ENCODE measurements at places on chromosomes 13 and 19. TPM values are rescaled to one million over a fixed set of nuclear protein-coding genes. Genes with fewer than 3 reads are reported as not detected.

- DNase-seq: no peak
Measured at GRCh38 chr19:19372656-19373416, 32.6 kb upstream of the GATAD2A start.

DNA sequence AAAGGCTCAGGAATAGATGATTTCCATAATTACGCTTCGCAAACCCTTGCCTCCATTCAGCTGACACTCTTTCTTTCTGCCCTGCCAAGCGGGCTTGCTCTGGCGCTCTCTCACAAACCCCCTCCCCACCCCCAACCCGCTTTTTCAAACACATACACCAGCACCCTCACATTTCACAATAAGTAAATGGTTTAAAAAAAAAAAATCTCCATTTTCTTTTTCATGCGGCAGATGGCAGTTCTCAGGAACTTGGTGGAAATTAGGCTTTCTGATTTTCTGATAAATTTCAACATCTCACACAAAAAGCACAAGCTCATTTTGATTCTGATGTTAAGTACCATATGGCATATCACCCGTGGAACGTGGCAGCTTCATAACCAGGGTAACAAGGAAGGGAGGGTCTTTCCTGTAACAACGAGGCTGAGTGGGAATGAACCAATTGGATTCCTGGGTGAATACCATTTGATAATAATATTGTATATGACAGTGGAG, 43.8 kb downstream of the C13orf42 start:
- DNase-seq: no peak

- DNase-seq: peak; percentile 89
Measured at GRCh38 chr19:19203012-19203856, at the start of gene NR2C2AP. TSS of gene NR2C2AP (minus strand) at chr19:19203414. CDS start at chr19:19203060, 354 bp downstream.

DNA sequence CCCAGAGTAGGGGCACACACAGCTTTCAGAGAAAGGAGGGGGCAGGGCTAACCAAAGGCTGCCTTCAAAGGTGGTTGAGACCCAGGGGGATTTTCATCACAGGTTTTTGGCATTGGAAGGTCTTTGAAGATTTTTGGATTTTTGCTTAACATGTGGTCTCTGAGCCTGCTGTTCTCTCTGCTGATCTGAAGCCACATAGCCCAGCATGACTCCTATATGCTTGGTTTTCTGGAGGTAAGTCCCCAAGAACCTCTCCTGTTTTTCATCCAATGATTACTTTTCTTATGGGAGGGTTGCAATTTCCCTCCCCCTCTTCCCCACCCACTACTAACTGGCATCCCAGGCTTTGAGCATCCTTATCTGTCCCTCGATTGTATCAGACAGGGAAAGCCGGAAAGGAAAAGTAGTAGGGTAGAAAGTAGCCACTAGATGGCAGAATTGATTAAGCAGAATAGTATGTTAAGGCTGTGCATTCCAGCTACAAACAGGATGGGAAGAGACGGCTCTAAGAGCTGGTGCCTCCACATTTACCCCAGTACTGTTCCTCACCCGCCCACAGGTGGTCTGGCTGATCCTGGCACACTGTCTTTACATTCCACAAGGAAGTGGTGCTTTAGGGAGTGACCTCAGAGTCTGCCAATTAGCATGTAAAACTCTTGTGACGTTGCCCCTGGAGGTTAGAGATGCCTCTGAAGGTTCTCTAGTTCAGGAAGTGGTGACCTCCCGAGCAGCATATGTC, 218.9 kb upstream of the EDNRB start:
- peak; percentile 41 for DNase-seq

DNA sequence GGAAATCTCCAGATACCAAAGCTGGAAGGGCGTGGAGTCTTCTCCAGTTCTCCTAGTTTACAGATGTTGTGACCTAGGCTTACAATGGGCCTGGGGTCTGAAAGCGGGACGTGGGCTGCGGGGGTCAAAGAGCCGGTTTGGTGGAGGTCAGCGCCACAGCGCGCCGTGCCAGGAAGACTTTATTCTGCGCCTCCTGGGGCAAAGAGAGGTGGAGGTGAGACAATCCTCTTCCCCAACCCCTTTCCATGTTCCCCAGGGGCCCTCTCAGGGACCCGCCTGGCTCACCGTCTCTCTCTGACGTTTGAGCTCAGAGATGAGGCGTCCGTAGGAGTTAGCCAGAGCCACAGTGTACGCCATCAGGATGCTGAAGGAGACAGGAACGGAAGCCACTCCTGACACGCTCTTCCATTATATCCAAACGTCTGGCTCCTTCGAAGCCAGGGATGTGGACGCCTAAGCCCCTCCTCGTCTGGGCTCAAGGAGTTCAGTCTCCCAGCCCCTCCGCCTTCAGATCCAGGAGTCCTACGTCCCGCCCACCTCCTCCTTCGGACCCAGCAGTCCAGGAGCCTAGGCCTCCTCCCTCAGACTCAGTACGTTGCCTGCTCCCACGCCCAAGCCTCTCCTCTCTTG, 776 bp upstream of the LENG1 start:
- DNase-seq: no peak

GRCh38 chr13:79904581-79904980, 423.6 kb downstream of the NDFIP2 start:
- DNase-seq: no peak

- no peak for DNase-seq
Measured at GRCh38 chr19:52778811-52779210, 7.8 kb downstream of the ZNF600 start.

GRCh38 chr13:81383444-81383843, 1042.5 kb upstream of the SPRY2 start:
- no peak for DNase-seq

GRCh38 chr13:30128591-30128990, 178.8 kb downstream of the KATNAL1 start:
- DNase-seq: no peak

- no peak for DNase-seq
Measured at GRCh38 chr13:50635504-50635903, 208.0 kb downstream of the DLEU7 start.

GRCh38 chr19:14015524-14016035, 9.5 kb upstream of the RFX1 start:
- no peak for DNase-seq

- DNase-seq: no peak
Measured at GRCh38 chr19:11873762-11874161, 13.8 kb upstream of the ZNF69 start.

DNA sequence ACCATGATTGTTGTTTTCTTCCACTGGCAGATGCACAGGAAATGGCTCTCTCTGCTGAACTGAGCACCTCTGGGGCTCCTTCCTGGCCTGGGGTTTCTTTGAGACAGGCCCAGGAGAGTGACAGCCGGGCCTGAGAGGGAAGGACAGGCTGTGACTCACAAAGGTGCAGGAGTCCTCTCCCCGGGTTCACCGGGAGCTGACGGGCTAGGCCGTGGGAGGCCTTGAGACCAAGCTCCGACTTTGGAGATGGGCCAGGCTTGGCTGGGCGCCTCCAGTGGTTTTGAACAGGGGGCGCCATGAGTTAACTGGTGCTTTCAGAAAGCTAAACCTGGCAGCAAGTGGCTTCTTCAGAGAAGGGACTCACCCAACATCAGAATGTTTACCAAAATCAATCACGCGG, 143.4 kb downstream of the URI1 start:
- no peak for DNase-seq

DNA sequence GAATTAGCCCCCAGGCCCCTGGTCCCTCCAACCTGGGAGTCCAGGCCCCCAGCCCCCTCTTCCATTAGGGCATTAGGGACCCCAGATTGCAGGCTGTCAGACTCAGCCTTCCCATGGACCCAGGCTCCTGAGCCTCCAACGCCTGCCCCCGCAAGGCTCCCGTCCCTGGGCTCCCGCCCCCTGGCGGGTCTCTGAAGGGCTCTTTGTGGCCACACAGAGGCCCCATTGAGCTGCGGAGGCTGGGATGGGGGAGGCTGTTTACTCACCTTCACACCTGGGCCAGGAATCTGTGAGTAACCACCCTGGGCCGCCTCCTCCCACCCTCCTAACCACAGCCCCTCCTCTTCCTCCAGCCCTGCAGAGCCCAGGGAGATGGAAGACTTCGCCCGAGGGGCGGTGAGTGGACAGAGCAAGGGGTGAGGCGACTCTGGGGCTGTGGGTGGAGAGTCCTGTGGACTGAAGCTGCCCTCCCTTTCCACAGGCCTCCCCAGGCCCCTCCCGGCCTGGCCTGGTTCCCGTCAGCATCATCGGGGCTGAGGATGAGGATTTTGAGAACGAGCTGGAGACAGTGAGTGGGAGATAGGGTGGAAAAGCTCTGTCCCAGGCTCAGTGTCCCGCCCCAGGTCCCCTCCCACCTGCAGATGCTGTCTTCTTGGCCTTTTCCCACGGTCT, 4.9 kb downstream of the ARHGEF1 start:
- DNase-seq: peak; percentile 79

GRCh38 chr13:105463011-105463501, 1072.4 kb downstream of the EFNB2 start:
- no peak for DNase-seq

DNA sequence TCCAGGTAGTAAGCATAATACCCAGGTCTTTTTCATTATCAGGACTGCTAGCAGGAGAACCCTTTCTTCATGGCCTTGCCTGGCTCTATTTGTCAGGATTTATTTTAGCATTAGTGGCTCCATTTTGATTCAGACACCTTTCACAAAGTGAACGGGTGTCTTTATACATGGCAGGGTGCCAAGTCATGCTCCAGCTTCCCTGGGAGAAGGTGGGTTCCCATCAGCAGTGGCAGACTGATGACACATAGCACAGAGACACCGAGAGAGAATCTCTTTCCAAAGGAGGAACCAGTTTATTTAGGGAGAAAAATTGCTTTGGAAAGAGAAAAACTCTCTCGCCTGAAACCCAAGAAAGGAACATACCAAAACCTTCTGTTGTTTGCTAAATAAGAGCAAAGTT, 135.3 kb upstream of the TMTC4 start:
- DNase-seq: no peak

DNA sequence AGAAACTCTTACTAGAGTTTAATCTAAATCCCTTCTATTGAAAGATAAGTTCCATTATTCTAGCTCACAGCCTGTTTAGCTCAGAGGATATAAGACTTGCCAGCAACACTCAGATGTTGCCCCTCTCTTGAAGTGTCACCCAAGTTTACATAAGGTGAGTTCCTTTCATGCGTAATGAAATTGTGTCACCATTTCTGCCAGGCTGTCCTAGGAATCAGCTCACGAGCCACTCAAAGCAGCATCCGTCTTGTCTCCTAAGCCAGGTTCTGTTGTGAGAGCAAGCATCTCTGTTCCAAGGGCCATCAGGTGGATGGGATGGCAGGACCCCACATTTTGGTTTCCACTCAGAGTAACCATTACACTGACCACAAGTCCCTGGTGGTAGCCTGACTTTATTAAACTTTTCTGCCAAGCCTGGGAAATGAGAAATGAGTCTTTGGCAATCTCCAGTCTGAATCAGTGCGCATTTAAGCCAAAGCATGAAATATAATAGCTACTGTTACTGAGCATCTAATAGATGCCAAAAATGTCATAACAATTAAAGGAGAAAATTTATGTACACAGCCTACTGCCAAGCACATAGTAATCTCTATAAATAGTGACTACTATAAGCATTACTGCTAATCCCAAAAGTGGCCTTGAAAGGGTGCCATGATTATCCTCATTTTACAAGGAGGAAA, 179.6 kb upstream of the MIR17HG start:
- no peak for DNase-seq

DNA sequence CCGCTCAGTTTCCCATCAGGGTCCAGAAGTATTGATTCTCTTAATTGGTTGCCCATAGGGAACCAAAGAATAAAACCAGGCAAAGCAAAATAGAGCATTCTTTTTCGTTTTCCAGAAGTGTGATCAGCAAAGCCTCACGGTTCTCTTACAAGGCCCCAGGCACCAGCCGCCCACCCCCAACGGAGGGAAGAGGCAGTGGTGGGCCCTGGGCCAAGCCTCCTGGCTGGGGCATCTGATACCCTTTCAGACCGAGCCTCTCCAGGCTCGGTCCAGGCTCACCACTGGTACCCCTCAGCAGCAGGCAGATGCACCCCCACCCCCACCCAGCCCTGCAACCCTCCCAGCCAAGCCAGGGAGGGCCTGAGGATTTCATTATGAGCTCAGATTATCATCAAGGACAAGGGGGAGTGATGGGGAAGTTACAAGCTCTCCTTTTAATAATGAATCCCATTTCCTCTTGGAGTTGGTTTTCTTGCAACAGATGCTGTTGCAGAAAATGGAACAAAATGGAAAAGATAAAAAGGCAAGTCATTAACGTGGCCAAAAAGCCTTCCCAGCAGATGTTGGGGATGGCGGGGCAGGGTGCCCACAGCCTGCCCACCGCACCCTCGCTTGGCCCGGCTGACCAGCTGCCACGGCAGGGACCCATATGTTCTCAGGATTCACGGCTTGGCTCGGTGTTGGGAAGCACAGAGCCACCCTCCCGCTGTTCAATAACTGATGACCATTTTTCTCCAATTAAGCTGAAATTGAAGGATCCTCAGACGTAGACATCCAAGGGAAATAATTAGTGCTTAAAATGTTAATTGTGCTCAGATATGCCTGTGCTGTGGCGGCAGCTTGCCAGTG, 45.9 kb upstream of the KCTD15 start:
- no peak for DNase-seq

DNA sequence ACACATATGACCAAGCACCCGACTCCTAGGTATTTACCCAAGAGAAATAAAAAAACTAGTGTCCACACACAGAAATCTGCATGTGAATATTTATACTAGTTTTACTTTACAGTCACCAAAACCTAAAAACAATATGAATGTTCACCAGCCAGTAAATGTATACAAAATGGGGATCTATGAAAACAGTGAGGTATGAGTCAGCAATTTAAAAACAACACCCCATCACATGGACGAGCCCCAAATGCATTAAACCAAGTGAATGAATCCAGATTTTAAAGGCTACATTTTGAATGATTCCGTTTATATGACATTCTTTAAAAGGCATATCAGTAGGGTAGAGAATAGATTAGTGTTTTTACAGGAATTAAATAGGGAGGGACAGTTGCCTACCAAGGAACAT, 22.1 kb downstream of the SIGLEC7 start:
- no peak for DNase-seq

- DNase-seq: peak; percentile 72
Measured at GRCh38 chr19:16366433-16367260, 42.0 kb downstream of the KLF2 start.

RUBCNL gene
- 5.5 TPM for total RNA-seq

TBC1D17 gene
- total RNA-seq: 96.4 TPM

RYR1 gene
- total RNA-seq: 2.6 TPM

TEX101 gene
- 1.1 TPM for total RNA-seq

THSD1 gene
- total RNA-seq: 0.54 TPM

F10 gene
- not detected for total RNA-seq

ODAD3 gene
- total RNA-seq: not detected

ZNF709 gene
- 7.9 TPM for total RNA-seq

KIR3DL2 gene
- not detected for total RNA-seq

TRPM4 gene
- 0.86 TPM for total RNA-seq

TGFBR3L gene
- total RNA-seq: 4.0 TPM

PEPD gene
- total RNA-seq: 35.6 TPM

ZNF285 gene
- total RNA-seq: not detected

ZNF90 gene
- 5.6 TPM for total RNA-seq

PRR36 gene
- total RNA-seq: 0.08 TPM

GGN gene
- total RNA-seq: 0.51 TPM

PSG11 gene
- total RNA-seq: not detected

PLIN4 gene
- 0.24 TPM for total RNA-seq
